ENCODE measurements at places on chromosomes 3 and 15. TPM values are rescaled to one million over a fixed set of nuclear protein-coding genes. Genes with fewer than 3 reads are reported as not detected.

Gene PLSCR4
- total RNA-seq, result 4.1 TPM

Gene TBCCD1
- total RNA-seq, result 14.2 TPM

Gene ARPP21
- total RNA-seq, result 136 TPM

Gene SCN11A
- 0.38 TPM for total RNA-seq

Gene GUCA1C
- not detected for total RNA-seq

Gene ANKRD63
- total RNA-seq, result not detected

Gene ADGRG7
- total RNA-seq, result 0.14 TPM

Gene PLA2G4F
- total RNA-seq, result 2.1 TPM

Gene NIT2
- 39.1 TPM for total RNA-seq

Gene SCAMP2
- 15.7 TPM for total RNA-seq

Gene GRK7
- not detected for total RNA-seq

Gene IL17RC
- 5.7 TPM for total RNA-seq

Gene TRH
- total RNA-seq, result 0.52 TPM

Gene CSPG4
- total RNA-seq, result 1.5 TPM

Gene SNURF
- total RNA-seq, result 6.9 TPM

Gene CACNA2D3
- total RNA-seq, result 1.8 TPM

Gene PLA2G4E
- 0.05 TPM for total RNA-seq

Gene EPHB1
- 0.66 TPM for total RNA-seq

Gene LRRIQ4
- 0.05 TPM for total RNA-seq

Gene NR1I2
- 0.14 TPM for total RNA-seq

Gene IP6K2
- total RNA-seq, result 98.4 TPM

Gene TNFAIP8L3
- 0.47 TPM for total RNA-seq

Gene CKMT1B
- 0.09 TPM for total RNA-seq

Gene KBTBD13
- total RNA-seq, result under 0.01 TPM

Gene FOXL2NB
- total RNA-seq, result under 0.01 TPM

Gene DUOX2
- 0.05 TPM for total RNA-seq

Gene C15orf62
- 1.1 TPM for total RNA-seq

Gene TRPM1
- total RNA-seq, result 0.09 TPM

Gene RBSN
- total RNA-seq, result 8.0 TPM

Gene MNS1
- 10.3 TPM for total RNA-seq

Gene ZDHHC23
- 1.7 TPM for total RNA-seq

Measured in thymus (tissue), 14 donors.